ENCODE measurements at places on chromosomes 16 and 17.

DNA sequence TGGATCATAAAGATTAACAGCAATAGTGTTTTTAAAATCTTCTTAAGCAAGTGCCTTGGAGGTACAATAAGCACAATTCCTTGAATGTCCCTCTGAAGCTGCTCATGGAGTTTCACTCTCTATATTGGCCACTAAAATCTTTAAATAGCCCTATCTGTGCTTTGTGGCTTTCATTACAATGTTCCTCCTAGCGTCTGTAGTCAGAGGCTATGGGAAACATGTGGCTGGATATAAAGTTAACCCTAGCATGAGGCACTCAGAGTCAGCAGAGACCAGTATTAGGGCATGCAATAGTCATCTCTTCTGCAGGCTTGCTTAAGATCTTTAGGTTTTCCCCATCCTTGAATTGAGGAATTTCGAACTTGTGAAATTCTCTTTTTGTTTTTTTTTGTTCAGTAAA is 668.2 kb downstream of the CDH11 start:
- no peak for DNase-seq

- peak; percentile 62 for DNase-seq
Measured at GRCh38 chr16:1923299-1924034, 5.3 kb upstream of the HS3ST6 start.

GRCh38 chr17:57561072-57561861 is 183.8 kb downstream of the CCDC182 start:
- no peak for DNase-seq

DNA sequence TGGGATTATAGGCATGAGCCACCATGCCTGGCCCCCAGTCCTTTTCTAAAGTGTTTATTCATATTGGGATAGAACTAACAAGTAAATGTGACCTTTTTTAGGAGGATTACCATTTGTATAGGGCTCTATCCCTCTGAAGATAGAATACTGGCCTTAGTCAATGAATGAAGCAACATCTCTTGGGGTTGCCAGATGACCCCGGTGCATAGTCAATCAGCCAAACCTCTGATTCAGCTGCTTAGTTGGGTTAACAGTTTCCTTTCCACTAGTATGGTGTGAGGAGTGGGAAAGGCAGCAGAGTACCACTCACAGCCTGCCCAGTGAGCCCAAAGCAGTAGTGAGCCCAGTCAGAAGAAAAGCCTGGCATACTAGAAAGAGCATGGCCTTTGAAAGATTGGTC is 94.6 kb upstream of the TBX2 start:
- DNase-seq = no peak

DNA sequence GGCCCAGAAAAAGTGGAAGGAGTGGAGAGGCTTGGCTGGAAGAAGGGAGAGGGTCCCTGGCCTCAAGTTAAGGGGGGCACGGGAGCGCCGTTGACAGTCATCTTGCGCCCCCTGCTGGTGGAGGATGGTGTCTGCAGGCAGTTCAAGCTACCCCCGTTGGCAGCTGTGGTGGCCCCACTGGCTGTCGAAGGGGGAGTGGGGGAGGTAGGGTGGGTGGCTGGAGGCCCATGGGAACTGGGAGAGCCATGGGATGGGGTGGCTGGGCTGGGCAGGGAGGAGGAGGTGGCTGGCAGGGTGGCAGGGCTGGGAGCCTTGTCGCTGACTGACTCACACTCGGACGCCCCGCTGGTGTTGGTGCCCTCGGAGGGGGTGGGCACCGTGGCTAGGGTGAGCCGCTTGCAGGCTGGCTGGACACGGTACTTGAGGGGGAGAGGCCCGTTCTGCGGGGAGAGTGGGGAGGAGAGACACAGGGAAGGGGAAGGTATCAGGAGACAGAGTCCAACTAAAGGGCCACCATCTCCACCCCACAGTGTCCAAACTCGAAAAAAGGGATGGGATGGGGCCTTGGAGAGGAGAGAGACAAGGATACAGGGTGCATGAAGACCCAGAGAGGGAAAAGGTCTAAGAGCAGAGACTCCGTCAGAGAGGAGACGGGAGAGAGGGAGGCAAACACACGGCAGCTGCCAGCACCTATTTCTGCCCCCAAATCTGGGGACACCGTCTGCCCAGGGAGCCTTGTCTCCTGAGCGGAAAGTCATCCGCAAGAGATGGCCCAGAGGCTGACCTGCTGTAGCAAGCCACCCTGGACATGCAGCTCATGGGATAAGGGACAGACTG is 5.2 kb downstream of the CISD3 start:
- DNase-seq = peak; percentile 97

- DNase-seq = peak; percentile 3
Measured at GRCh38 chr17:77215281-77215680, 74.5 kb downstream of the SEC14L1 start.

- no peak for DNase-seq
Measured at GRCh38 chr17:49054342-49055092, 57.3 kb downstream of the IGF2BP1 start.

GRCh38 chr16:52783616-52784015 is 236.7 kb upstream of the TOX3 start:
- no peak for DNase-seq

- no peak for DNase-seq
Measured at GRCh38 chr16:10067835-10068234, 114.4 kb downstream of the GRIN2A start.

- peak; percentile 11 for DNase-seq
Measured at GRCh38 chr16:89983536-89983935, 35.0 kb downstream of the DEF8 start.

DNA sequence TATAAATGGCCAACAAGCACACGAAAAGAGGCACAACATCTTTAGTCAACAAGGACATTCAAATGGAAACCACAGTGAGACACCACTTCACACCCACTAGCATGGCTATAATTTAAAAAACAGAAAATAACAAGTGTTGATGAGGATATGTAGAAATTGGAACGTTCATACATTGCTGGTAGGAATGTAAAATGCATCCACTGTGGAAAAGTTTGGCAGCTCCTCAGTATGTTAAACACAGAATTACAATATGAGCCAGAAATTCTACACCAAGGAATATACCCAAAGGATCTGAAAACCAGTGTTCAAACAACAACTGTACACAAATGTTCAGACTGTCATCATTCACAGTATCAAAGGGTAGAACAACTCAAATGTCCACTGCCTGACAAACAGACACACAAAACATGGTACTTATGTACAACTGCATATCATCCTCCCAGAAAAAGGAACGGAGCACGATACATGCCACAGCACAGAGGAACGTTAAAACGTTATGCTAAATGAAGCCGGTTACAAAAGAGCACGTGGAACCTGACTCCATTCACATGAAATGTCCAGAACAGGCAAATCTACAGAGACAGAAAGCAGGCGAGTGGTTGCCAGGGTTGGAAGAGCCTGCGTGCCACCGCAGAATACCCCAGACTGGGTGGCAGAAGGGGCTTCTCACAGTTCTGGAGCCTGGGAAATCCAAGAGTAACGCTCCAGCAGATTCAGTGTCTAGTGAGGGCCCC is 32.8 kb upstream of the METRNL start:
- DNase-seq = no peak

DNA sequence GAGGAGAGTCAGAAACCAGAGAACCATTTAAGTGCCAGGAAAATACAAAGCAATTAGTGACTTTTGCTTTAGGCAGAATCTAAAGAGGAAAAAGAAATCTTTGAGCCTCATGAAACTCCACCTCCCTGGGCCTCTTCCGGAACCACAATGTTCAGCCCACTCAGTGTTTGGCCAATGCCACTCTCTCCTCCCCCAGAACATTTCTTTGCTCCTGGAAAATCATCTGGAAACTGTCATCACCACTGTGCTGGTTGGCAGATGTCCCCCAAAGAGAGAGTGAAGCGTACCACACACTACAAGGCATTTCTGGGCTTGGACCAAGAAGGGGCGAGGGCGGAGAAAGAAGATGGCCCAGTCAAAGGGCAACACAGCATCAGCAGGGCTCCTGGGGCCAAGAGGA is 7.1 kb upstream of the SOX9 start:
- no peak for DNase-seq

DNA sequence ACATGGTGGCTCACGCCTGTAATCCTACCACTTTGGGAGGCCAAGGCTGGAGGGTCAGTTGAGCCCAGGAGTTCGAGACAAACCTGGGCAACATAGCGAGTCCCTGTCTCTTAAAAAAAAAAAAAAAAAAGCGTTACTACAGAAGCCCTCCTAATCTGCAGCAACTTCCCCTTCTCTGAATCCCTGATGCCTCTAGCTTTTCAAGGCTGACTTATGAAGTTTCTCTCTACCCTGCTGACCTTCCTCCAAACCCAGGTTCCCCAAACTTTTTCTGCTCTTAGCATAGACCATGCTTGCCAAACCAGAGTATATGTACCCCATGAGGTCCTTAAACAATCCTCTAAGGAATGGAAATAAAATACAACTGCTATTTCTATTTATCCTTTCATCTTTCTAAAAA is 16.4 kb downstream of the LYRM1 start:
- DNase-seq = no peak

GRCh38 chr17:74770498-74771318 is 5.4 kb downstream of the NAT9 start:
- peak; percentile 88 for DNase-seq

GRCh38 chr16:53434377-53435065 is at the start of gene RBL2:
Gene RBL2 (plus strand): TSS chr16:53434471. CDS start chr16:53434557, 86 bp downstream.
- peak; percentile 94 for DNase-seq

- DNase-seq = peak; percentile 31
Measured at GRCh38 chr16:47503936-47504335, 42.8 kb downstream of the PHKB start.

Data from osteoblast (primary cell).